RWPE1 (cell line): ENCODE measurements at places on chromosomes 16 and 17.

- DNase-seq = no peak
Observed at GRCh38 chr17:13182854-13183253, 165.0 kb upstream of the ELAC2 start.

DNA sequence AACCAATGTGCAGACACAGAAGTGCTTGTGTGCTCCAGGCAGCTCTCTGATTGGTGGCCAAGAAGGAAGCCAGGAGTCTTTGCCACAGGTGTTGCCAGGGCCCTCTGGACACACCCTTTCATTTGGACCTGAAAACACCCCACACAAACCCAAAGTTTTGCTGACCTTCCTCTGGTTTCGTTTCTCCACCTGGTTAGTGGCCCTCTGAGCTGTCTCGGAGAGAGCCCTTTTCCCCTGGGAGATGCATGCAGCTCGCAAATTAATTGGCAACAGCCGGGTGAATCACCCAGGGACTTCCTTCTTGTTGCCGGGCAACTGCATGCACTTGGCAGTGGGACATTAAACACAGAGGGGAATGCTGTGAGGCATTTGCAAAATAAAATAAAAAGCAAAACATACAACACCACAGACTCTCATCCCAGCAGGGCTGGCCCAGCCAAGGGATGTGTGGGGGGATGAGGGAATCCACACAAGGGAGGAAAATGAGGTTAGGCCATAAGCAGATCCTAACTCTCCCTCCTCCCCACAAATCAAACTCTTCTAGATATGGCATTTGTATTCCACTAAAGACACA is 286.6 kb downstream of the SOX9 start:
- peak; percentile 98 for DNase-seq

GRCh38 chr17:31294820-31295488 is 2.1 kb downstream of the OMG start:
- no peak for DNase-seq

DNA sequence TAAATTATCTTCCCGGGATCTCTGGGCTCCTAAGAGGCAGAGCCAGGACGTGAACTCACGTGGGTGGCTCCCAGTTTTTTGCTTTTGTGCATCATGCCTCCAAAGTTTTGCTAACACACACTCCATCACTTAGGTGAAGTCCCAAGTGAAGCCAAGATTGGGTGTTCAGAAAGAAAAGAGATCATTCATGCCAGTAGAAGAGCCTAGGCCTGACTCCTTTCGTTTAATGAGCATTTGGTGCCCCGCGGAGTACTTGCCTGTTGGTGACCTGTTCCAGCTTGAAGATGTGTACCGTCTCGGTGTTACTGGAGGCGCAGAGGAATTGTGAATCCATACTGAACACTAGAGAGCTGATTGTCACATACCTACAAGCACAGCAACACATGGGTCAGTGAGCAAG is 24.1 kb downstream of the WIPI1 start:
- no peak for DNase-seq

DNA sequence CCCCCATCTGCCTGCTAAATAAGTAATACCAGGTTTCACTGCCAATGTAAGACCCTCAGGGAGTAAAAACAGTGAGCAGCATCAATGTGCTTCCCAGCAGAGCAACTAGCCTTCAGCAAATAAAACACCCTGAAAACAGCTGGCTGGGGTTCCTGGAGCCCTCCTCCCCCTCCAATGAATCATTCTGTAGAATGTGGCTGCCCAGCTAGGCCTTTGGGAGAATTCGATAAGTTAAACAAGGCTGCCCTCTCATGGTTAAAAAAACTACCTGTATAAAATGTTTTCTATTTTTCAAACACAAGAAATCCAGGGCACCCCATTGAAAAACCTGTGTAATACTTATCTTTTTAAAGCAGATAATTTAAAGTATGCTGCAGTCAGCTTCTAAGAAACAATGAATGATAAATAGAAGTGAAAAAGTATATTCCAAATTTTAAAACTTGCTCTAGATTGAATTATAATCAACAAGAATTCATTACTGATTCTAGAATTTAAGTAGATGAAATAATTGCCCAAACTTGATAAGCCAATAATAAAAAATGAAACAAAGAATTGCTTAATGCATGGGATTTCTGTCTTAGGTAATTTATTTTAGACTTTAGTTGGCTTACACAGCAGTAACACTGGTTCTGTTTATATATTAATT is 9.4 kb upstream of the TOM1L1 start:
- peak; percentile 82 for DNase-seq

- DNase-seq = no peak
Observed at GRCh38 chr16:60641067-60641665, 1395.1 kb downstream of the CDH8 start.

- DNase-seq = no peak
Observed at GRCh38 chr16:21053590-21053989, 97.1 kb downstream of the DNAH3 start.

- DNase-seq = no peak
Observed at GRCh38 chr17:12974005-12974531, 43.8 kb downstream of the ELAC2 start.

DNA sequence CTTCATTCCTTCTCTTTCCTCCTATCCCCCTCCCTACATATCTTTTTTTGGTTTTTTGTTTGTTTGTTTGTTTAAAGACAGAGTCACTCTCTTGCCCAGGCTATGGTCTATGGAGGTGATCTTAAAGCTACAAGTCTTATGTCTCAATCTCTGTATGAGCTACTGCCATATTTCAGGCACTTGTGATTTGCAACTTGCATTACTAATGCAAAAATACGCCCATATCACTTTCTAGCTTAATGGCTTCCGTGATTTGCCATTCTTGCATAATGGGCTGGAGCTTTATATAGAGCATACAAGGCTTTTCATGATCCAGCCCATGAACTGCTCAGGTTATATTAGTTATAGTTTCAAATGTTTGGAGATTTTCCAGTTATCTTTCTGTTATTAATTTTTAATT is 7.5 kb downstream of the CFAP97D1 start:
- no peak for DNase-seq

GRCh38 chr17:34902831-34903547 is 58.3 kb downstream of the CCT6B start:
- DNase-seq = no peak

DNA sequence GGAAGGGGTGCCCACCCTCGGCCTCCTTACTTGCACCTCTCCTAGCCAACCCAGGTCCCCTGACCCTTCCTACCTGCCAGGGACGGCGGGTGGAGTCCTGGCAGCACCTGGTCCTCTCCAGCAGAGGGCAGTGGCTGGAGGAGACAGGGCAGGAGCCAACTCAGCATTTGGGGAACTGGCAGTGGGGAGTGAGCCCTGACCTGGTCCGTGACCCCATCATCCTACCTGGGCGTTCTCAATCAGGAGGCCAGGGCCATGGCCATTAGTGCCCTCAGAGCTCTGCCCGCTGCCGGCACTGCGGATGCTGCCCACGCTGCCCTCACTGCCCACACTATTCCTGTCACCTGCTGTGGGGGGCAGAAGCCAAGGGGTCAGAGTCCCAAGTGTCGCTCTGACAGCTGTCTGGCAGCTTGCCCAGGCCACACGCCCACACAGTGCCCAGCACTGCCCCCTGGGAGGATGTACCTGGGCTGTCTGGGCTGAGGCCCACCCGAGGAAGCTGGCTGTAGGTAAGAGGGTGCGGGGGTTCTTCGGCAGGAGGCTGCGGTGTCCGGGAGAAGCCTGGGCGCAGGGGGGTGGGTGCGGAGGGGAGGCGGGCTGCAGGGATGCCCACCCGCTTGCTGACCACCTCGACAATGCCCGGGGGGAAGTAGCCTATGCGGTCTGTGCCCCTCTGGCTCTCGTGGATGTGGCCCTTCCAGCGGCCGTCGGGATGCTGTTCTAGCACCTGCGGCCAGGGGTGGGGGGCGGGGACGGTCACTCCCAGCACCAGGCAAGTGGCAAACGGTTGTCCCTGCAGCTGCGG is 10.8 kb downstream of the CASKIN2 start:
- peak; percentile 52 for DNase-seq

DNA sequence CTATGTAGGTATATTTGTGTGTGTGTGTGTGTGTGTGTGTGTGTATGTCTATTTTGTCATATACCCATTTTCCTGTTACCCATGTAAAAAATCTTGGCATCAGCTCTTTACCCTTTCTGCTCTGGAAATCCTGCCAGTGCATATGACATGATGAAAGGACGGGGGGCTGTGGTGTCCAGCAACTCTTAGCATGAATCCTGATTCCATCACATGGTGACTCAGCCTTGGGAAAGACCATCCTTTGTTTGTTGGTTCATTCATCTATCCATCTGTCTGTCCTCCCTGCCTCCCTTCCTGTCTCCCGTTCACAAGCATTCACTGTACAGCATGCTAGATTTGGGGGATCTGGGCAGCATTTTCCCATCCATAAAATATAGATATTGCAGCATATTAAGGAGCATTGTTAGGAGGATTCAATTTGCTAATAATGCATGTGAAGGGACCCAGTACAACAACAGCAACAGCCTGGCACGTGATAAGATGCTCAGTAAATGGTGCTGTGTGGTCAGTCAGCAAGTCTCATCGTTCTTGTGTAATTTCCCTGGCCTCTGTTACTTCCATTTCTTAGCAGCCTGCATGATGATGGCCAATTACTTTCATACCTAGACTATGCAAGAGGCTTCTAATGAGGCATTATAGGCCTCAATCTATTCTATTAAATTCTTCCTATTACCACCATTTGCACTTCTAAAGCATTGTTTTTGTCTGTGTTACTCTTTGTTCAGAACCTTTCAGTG is 191.0 kb downstream of the PRKCA start:
- DNase-seq = no peak
